ENCODE measurements at places on chromosomes 7 and 10.

DNA sequence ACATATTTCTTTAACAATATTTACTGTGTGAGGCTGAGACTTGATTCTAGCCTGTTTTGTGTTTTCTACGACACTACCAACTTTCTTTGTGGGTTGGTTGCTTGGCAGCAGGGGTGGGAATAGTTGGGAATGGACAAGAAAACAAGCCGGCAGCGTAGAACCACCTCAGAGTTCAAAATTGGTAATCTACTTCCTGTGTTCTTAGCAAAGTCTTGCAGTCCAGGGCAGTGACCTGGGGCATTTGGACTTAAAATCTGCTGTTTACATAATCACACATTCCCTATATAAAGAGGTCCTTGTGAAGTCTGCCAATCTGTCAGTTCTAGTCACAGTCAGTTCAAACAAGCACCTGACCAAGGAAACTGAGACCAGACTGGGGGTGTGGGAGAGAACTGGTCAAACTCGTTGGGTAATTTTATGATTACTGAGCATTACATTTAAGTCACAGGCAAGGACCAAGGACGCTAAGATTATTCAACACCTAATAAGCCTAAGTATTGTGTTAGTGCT lies 167.9 kb downstream of the CPEB3 start:
- DNase-seq, result no peak

GRCh38 chr10:66187053-66187733 lies 738.6 kb upstream of the LRRTM3 start:
- no peak for DNase-seq

DNA sequence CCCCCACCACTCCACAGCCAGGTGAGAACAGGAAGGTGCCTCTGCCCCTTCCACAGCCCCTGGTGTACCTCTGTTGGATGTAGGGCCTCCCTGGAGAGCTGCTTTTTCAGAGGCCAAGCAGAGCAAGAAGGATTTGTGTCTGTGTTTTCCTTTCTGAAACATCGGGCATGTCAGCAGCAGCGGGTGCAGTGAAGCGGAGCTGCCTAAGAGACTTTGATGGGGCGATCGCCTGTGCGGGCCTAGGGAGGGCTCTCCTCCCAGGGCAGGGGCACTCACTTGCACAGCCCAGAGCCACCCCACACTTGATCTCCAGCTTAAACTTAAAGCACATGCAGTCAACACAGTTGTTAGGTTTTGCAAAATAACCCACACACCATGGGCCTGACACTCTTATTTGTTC lies 324.7 kb downstream of the ACTR3B start:
- no peak for DNase-seq

- no peak for DNase-seq
These were observed 3.6 kb downstream of the CCNY start for GRCh38 chr10:35339942-35340341.

DNA sequence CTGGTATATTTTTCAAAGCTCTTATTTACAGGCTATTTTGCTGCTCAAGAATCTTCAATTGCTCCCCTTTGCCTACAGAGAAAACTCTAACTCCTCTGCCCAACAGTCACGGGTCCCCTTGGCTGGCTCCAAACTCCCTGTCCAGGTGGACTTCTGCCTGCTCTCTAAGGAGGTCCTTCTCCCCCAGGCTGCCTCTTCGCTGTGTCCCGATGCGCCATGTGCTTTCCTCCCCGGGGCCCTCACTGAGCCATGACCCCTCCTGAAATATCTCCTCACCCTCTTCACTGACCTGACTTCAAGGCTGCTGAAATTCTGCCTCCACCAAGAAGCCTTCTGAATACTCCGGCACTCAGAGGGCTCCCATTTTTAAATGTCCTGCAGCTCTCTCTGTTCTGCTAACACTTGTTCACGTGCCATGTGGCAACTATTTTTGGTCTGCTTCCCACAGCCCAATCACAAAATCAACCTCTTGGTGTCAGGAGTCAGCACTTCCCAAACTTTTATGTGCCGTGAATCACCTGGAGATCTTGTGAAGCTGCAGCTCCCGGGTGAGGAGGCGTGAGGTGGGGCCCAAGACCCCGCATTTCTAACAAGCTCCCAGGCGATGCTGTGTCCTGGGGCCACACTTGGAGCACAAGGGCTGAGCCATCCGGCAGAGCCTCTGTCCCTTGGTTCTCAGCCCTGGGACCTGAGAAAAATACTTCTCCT lies 85.7 kb upstream of the COL13A1 start:
- DNase-seq, result no peak

- DNase-seq, result no peak
These were observed 14.6 kb upstream of the CYP3A5 start for GRCh38 chr7:99694201-99694911.

DNA sequence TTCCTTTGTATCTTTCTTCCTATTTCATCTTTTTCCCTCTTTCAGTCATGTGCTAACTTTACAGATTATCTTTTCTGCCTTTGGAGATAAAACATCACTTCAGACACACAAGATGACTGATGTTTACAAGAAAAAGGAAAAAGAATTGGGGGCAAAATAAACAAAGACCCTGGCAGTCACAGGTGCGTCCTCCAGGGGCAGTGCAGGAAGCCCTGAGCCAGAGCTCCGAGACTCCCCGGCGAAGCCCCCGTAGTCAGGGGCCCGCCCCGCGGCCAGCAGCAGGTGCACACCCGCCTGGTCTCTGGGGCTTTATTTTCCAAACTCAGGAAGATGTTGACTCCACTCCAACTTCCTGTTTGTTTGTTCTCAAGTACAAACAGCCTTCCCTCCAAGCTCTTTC lies 10.2 kb downstream of the STK32C start:
- DNase-seq, result no peak

DNA sequence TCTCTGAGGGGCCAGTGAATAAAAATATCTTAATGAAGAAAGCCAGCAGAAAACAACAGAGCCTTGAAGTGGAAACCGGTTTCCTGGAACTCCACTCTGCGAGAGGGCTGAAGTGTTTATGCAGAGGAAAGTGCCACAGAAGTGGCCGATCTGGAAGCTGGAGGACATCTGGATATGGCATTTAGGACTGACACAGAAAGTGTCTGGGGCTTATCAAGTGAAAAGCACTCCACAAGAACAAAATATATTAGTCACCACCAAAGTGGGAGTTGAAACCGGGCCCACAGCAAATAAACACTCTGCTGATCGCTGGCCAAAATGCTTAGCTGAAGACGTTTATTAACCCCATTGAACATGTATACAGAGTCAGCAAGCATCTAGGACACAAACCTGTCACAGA lies 7.8 kb downstream of the NOD1 start:
- no peak for DNase-seq

GRCh38 chr10:95513941-95514392 lies 47.2 kb downstream of the SORBS1 start:
- no peak for DNase-seq

DNA sequence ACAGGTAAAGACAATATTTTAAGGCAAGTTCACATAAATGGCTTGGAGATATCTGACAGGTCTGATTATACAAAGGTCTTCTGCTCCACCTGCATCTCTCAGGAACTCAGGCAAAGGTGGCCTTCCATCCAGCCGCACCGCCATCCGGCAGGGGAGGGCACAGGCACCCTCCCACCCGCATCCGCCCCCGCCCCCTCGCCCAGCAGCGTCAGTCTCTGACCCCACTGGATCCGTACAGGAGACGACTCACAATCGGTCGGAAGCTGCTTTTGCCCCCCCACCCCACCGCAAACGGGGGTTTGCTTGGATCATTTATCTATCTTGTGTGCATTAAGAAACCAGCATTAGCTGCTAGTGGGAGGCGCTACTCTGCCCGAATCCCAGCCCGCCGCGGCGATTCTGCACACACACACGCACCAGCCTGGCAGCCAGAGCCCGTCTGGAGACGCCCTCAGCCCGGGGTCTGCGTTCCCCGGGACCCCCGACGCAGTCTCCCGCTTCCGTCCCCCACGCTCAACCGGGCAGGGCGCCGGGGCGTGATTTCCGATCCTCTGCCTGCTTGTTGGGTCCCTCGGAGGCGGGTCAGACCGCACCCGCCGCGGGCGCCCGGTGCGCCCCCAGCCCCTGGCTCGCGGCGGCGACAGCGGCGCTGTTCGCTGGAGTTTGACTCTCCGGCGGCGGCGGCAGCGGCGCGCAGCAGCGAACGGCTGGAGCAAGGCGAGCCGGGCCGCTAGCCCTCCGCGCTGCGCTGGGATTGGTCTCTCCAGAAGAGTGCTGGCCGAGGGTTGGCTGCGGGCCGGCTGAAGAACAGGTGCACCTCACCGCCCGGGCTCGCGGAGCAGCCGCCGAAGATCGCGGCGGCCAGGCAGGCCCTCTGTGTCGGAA lies 820 bp upstream of the NRG3 start:
- DNase-seq, result no peak

GRCh38 chr7:35818513-35818912 lies 17.7 kb downstream of the SEPTIN7 start:
- no peak for DNase-seq

- peak; percentile 33 for DNase-seq
These were observed 7.3 kb upstream of the KLHDC10 start for GRCh38 chr7:130063036-130063435.

Data from T-helper 1 cell (primary cell).